Hematopoietic multipotent progenitor cell treated with erythropoietin and hydrocortisone succinate and interleukin-3 and kit ligand, for 4 days (in vitro differentiated cells): ENCODE measurements at places on chromosomes 2 and 18.
A peak's percentile ranks its signal among the peaks of the same experiment; 100 is the strongest.

- no peak for DNase-seq
Observed at GRCh38 chr2:111030945-111031344, 89.8 kb upstream of the BCL2L11 start.

DNA sequence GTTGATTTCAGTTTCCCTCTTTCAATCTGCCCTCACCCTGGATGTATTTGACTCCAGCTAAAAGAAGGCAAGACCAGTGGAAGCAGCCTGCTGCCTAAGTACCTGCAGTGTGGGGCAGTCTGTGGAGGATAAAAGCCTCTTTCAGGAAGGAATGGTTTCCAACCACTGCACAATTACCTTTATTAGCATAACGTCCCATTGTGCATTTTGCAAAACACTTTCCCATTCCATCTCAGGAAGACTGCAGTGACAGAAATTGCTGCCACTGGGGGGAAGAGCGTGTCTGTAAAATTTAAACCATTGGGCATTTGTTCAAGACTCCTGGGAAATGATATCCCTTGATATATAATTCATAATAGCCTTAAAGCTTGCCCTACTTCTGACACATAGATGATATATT, 26.2 kb downstream of the CYRIA start:
- no peak for DNase-seq

DNA sequence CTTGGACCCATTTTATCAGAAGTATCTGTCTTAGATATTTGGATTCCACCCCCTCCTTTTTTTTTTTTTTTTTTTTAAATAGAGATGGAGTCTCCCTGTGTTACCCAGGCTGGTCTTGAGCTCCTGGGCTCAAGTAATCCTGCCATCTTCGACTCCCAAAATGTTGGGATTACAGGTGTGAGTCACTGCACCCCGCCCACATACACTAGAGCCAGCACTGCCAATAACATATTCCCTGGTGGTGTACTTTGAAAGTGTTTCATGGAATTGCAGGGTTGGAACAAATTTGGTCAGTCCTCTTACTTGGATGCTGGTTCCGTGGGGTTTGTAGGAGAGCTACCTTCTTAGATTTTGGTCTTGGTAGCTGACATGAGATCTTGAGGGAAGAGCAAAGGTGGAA, 15.0 kb downstream of the PDCL3 start:
- DNase-seq = no peak

DNA sequence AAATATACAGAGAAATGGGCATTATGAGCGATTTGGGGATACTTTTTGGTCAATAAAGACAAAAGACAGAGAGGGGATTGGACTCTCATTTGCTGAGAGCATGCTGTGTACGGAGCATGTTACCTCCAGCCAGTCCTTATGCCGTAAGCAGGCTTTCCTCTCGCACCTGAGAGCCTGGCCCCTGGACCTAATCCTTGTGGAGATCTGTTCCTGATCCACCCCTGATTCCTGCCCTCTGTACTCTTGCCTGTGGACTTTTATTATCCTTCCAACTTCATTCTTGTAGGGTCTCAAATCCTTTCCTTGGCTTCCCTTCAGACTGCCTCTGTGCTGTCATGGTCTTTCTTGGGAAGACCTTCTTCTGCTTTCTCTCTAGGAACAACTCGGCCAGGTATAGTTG, 803.1 kb upstream of the RAB6C start:
- DNase-seq = no peak

DNA sequence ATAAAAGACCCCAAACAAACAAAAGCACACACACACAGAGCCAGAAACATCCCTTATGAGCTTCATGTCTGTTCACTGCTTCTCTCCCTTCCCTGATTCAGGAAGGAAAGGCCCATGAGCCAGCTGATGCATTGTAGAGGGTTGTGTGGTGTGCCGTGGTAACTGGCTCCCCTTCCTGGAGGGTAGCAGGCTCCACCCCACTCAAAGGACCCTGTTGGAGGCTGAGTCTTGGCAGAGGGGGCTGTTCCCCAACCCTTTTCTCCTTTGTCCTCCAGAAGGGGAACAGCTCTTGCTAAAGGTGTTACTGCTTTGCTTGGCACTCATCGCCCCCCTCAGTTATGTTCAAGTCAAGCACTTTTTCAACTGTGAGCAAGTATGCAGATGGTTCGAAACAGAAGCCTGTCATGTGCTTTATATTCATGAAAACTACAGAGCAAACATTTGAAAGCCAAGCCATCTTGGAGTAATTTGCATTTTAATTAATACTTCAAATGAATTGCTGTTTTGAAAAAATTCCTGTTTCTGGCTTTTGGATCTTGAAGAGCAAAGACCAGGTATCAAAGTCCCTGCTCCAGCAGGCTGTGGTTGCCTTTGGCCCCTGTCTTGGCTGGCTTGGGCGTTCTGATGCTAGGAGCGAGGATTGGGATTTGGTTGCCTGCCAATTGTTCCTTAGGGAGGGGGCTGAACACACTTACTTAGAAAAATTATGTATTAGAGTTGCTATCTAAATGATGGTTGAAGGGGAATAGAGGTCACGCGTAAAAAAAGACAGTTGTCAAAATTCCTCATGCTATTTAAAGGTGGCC, 267.8 kb downstream of the TSN start:
- peak; percentile 35 for DNase-seq

- no peak for DNase-seq
Observed at GRCh38 chr2:231552752-231553151, 22.5 kb upstream of the NMUR1 start.

- DNase-seq = no peak
Observed at GRCh38 chr2:227888289-227888688, 16.9 kb downstream of the DAW1 start.

DNA sequence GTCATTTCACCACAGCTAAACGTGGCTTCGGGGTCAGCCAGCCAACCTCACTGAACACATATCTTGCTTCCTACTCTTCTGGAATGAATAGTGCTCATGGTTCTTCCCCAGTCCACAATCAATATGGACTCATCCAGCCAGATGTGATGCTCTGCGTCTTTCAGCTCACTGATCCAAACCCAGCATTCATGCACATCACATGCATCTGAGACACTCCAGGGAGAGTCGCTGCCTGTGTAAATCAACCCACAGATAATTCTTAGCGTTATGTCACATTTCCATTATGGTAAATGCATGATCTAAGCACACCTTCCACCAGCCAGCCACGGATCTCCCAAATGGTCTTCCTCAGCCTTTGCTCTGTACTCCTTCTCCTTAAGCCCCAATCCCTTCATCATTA, 306.7 kb upstream of the CHAC2 start:
- DNase-seq = no peak

- no peak for DNase-seq
Observed at GRCh38 chr2:96156011-96156820, 11.0 kb upstream of the DUSP2 start.

DNA sequence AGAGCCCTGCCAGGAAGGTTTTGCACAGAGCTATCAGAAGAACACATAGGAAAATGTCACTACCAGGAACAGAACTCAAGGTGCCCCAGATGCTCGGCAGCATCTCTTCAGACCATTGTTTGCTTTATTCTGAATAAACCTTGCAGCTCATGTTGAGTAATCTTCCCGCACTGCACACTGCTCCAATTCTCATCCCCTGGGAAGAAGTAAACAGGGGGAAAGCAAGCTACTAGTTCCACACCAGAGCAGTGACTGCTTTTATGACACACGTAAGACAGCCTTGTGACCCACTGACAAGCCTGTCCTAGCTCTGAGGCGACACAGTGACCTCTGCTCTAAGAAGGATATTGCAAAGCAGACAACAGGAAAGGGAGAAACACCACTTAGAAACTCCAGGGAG, 44.2 kb downstream of the NRP2 start:
- no peak for DNase-seq

DNA sequence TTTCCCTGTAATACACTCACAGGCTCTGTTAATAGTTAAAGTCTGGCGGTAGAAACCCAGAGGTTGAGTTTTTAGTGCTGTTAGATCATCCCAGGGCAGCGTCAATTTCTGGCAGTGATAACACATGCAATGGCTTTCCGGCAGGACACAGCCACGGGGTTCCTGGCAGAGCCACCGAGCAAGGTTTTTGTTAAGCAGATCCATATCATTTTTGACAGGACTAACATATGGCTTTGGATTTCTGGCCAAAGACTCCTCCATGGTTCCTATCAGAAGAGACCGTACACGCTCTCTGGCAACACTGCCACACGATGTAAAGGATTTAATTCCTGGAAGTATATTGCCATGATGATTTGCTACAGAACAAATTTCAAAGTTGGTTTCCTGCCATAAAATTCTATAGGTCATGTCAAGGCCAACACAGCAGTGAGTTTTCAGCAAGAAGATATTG, 854.3 kb downstream of the LRRTM4 start:
- no peak for DNase-seq
